ENCODE measurements at places on chromosomes 11 and 22.

GRCh38 chr11:19845626-19846025 is 133.0 kb downstream of the NAV2 start:
- no peak for DNase-seq

DNA sequence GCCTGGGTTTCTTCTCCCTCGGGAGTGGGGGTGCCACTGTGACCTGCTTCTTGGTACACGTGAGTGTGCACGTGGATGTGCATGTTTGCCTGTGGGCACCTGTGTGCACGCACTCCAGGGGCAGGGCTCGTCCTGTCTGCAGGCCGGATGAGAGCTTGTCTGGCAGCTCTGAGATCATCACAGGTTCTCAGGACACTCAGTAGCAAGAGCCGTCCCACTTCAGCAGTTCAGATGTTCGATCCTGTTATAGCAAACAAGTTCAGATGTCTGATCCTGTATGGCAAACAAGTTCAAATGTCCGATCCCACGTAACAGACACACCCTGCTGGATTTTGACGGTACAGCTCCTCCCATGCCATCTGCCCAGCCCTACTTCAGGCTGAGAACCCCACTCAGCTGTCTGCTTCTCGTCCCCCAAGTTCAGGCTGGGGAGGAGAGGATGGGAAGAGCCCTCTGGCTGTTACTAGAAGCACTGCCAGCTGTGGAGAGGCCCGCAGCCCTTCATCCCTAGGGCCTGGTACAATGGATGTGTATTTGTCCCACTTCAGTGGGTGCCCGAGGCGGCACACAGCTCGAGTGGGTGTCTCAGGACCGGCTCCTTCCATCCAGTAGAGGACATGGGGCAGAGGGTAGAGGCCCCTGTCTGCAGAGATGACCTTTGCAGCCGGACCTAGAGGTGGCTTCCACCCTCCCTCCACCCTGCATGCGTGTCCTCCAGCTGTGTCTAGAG is 1126.9 kb downstream of the BRD1 start:
- no peak for DNase-seq

GRCh38 chr11:6599449-6599848 is 4.0 kb downstream of the RRP8 start:
- no peak for DNase-seq

DNA sequence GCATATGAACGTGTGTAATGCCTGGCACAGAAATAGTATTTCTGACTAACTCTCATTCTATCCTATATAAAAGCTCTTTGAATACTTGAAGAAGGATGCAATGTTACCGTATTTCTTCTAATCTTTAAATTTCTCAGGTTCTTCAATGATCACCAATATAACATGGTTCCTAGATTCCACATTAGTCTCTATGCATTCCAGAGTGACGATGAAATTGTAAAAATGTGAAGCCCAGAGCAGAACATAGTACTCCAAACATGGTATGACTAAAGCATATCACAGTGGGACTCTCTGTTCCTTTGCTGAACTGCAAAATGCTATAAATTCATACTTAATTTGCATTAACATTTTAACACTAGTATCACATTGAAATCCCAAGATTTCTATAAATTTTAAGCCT is 877.6 kb upstream of the CHORDC1 start:
- no peak for DNase-seq

DNA sequence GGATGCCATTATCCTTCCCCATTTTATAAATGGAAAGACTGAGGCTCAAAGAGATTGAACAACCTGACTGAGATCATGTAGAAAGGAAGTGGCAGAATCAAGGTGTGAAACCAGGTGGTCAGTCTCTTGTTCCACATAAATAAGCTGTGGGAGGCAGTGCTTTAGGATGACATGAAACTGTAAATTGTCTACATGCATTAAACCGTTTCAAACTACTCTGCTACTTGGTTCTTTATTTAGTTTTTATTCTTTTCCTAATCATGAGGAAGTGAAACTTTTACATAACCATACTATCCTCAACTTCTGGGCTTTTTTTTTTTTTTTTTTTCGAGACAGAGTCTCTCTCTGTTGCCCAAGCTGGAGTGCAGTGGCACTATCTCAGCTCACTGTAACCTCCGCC is 34.9 kb downstream of the CADM1 start:
- DNase-seq, result no peak

GRCh38 chr11:80958987-80959386 is 1518.2 kb upstream of the TENM4 start:
- DNase-seq, result no peak

GRCh38 chr22:25488244-25489020 is 76.0 kb upstream of the GRK3 start:
- peak; percentile 30 for DNase-seq

GRCh38 chr11:312092-312816 is 1.6 kb upstream of the IFITM1 start:
- no peak for DNase-seq

GRCh38 chr11:120208777-120209176 is 2.1 kb upstream of the OAF start:
- DNase-seq, result no peak

- no peak for DNase-seq
Observed at GRCh38 chr11:61696602-61697001, 16.4 kb downstream of the DAGLA start.

DNA sequence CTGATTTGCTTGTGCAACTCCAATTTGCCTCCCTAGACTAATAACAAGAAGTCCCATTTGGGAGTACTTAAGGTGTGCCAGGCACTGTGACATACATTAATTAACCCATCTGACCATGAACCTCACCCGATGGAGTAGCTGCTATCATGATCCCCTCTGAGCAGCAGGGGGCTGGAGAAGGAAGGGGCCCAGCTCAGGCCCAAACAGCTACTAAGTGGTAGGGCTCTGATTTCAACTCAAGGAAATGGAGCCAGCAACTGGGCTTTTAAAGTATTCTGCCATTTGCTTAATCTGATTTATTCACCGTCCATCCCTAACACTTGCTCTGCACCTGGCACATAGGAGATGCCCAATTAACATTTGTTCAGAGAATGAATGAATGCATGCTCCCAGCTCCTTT is 1.2 kb downstream of the CRYBB1 start:
- no peak for DNase-seq

GRCh38 chr11:123474994-123475393 is 44.9 kb downstream of the GRAMD1B start:
- no peak for DNase-seq

DNA sequence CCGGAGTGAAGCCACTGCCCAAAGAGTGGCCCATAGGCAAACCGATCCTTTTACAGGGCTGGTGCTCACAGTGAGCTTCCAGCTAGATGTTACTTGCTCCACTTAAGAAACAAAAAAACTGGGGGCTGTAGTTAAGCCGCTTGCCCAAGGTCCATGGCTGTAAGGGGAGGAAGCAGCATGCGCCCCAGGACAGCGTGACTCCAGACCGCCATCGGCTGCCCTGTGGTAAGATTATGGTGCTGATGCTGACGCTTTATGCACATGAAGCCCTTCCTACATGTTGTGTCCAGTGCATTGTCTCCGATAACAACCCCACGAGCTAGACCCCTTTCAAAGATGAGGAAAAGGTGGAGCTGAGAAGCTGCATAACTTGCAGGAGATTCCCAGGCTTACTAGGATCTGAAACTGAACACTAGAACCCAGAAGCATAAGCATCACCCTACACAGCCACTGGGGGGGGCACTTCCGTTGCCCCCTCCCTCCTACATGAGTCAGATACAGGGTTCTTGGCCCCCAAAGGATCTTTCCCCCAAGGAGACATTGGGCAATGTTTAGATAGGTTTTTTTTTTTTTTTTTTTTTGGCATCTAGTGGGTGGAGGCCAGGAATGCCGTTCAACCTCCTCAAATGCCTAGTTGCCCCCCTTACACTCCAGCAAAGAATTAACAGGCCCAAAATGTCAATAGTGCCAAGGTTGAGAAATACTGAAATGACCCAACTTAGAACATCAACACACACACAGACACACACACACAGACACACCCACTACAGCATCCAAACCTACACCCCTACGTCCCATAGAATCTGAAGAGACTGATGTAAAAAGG is 53.9 kb downstream of the MN1 start:
- DNase-seq, result no peak

- no peak for DNase-seq
Observed at GRCh38 chr11:103587901-103588788, 448.3 kb upstream of the DDI1 start.

GRCh38 chr11:69893631-69894030 is 74.4 kb upstream of the FGF3 start:
- DNase-seq, result no peak

GRCh38 chr11:36373016-36374010 is 77.2 kb downstream of the PRR5L start:
- no peak for DNase-seq

- DNase-seq, result no peak
Observed at GRCh38 chr11:128806506-128807261, 60.4 kb downstream of the KCNJ1 start.

GRCh38 chr11:127369356-127369755 is 368.8 kb upstream of the KIRREL3 start:
- no peak for DNase-seq

DNA sequence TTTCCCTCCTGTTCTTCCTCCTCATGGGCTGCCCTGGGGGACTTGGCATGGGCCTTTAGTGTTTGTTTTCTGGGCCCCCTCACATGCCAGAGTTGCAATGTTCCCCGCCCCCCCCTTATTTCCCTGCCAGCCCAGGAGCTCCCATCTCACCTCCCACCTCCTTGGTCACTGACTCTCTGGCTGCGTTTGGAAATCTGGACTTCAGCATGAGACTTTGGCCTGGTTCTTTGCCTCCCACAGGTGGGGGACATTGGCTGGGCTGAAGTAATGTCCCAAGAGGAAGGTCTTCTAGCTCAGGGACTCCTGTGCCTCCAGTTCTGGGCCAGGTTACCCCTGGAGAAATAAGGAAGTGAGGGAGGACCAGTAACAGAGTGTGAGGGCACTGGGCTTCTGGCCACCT is 7.0 kb downstream of the MTFP1 start:
- DNase-seq, result no peak

GRCh38 chr22:22073769-22074561 is 91.4 kb upstream of the TOP3B start:
- DNase-seq, result no peak

DNA sequence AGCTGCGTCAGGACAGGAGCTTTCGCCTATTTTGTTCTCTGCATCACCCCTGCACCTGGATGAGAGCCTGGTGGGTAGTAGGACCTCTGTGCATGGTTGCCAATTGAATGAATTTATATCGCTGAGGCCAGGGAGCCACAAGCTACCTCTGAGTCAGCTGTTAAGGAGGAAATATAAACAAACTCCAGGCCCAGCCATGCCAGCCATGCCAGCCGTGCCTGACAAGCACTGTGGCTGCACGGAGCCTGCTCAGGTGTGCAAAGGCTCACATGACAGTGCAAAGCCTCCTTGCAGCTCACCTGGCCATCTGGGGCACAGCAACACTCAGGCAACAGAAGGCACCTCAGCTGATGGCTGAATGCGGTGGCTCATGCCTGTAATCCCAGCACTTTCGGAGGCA is 33.7 kb upstream of the LINC01488 start:
- no peak for DNase-seq

DNA sequence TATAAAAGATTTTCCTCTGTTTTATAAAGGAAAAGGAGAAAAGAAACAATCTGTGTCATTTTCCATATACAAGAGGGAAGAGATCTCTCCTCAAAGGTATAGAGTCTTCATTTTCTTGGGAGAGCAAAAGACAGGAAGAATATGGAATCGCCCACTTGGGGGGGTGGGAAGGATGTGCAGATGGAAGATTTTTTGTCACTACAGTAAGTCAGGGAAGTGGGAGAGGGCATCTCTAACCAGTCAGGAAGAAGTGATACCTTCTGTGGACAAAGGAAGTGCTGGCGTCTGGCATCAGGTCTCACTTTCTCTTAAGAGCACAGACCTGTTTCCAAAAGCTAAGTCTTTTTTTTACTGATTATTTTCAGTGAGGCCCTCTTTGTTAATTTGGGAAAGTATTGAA is 1.4 kb downstream of the PRR14L start:
- DNase-seq, result no peak

- no peak for DNase-seq
Observed at GRCh38 chr11:120929664-120930154, 94.2 kb upstream of the TBCEL start.

DNA sequence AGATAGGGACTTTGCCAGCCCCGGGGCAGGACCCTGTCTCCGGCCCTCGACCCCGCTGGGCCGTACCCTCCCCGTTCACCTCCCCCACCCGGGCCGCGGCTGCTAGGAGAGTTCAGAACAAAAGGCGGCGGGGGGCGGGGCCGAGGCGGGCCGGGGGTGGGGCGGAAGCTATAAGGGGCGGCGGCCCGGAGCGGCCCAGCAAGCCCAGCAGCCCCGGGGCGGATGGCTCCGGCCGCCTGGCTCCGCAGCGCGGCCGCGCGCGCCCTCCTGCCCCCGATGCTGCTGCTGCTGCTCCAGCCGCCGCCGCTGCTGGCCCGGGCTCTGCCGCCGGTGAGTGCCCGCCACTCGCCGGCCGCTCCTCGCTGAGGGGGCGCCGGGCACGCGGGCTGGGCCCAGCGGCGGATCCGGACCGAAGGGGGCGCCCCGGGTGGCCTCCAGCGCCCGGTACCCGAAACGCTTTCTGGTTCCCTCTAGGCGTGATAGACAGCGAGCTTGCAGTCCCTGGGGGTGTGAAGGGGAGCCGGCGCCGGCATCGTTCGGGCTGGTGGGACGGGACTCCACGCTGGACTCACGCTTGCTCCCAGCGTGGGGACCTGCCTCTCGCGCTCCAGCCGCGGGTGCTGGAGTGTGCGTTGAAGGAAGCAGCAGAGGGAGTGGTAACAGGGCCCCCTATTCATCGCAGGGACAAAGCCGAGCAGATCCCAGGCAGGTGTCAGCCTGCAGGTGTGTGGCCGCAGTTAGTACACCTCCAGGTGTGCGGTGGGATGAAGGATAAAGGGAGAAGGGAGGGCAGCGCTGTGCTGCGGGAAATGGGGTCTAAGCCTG is at the start of gene MMP11:
MMP11 (plus strand) TSS at position 201 of the 825 bp plus-strand sequence; CDS start at position 223, 22 bp downstream.
- no peak for DNase-seq

- no peak for DNase-seq
Observed at GRCh38 chr11:65861165-65861505, 902 bp downstream of the MUS81 start.

DNA sequence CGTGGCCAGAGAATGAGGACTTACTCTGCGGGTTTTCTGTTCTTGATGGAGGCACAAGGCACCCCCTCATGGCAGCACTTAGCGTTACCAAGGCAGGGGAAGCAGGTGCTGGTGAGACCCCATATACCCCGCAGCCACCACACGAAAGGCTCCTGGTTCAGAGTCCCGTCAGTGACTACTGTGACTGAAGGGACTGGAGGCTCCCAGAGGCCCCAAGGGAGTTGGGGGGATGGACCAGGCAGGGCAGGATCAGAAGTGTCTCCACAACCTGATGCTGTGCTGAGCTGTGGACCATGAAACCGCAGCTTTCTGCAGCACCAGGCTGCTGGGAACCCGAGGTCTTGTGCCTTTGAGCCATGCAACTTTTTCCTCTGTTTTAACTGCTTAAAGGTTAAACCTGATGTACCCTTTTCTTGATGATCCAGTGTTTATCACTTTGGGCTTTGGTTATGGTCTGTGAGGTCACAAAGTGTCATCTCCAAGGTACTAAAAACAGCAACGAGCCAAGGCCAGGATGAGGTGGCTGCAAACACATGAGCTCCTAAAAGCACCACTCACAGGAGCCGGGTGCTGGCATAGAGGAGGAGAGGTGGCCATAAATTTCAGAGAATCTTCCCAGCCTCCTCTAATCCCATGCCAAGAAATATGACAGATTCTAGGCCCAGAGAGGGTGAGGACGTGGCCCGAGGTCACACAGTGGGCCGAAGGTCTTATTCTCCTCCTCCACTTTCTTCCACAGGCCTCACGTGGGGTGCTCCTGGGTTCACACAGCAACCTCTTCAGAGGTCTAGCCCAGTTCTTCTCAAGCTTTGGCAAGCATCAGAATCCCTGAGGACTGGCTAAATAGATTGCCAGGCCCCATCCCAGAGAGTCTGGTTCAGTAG is 4.2 kb upstream of the LRRC32 start:
- no peak for DNase-seq
